Activated naive CD8-positive, alpha-beta T cell treated with anti-CD3 and anti-CD28 coated beads, Interleukin-2, amount 10 ng/mL, durations not matched to agents 7 days and 5 days (primary cell): ENCODE measurements at places on chromosomes 16 and 17. TPM values are rescaled to one million over a fixed set of nuclear protein-coding genes. Genes with fewer than 3 reads are reported as not detected.

DNA sequence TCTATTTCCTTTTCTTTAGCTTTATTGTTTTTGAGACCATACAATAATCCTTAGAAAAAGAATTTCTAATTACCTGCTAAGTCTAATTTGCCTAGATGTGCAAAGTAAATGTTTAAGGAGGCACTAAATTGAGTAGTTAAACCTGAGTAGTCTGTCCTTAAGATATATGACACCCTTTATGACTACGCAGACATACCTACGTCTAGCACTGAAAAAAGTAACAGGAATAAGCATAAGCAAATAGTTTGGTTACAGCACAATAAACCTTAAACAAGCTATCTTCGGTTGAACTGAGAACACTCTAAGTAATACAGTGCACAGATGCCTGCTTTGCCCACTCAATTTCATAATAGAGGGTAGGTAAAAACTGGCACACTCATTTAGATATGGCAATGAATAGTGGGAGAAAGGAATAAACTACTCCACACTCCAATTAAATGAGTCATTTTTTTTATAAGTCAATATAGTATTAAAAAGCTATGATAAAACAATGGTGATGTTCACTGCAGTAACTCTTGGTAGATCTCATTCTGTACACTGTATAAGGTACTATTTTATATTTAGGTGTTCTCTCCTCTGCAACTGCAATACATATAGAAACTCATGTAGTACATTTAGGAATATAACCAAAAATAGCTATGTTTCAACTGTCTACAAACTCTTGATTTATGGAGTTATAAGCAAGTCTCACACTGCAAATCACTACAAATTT, 19.7 kb upstream of the INTS2 start:
- DNase-seq = no peak

DNA sequence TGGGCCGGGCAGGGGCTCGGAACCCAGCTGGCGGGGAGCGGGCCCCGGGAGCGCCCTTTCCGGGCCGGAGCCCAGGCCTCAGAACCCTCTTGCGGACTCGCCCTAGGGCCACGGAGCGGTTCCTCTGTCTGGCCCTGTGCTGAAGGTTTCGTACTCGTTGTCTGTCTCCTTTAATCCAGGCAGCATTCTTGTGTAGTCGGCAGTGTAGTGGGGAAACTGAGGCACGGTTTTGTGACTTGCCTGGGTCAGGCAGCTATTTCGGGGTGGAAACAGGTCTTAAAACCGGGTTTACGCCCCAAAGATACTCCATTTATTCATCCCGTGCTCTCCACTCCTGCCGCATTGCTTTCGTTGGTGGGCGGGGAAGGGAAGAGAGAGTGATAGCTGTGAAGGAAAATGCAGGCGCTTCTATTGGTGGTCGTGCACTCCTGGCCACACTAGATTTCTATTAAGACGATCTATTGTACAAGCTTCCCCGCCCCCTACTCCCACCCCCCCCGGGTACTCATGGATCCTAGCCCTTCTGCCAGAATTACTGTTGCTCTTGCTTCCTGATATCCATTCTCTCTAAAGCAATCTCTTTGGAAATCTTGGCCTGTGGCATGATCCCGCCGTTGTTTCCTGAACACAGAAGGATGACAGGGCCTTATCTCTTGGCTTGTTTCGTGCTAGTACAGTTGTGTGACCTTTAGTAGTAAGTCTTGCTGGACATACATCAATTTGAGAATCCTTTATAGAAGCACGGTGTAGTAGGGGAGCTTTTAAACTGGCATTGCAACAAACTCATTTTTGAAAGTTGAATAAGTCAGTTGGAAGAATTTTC, 751 bp downstream of the DCAF7 start:
- no peak for DNase-seq

GRCh38 chr16:88481851-88482250, 28.8 kb downstream of the ZFPM1 start:
- no peak for DNase-seq

DNA sequence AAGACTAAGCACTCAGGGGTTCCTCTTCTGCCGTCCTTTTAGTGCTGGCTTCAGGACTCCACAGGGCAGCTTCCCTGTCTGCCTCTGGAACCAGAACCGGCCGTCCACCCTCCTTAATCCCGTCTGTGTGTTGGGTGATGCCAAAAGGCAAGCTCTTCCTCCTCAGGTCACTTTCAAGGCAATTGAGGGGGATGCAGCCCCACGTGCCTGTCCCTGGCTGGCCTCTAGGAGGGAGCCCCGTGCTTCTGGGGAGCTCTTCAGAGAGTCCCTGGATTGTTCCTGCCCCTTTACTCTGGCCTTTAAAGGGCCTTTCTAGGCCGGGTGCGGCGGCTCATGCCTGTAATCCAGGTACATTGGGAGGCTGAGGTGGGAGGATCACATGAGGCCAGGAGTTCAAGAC, 77.1 kb downstream of the CRISPLD2 start:
- no peak for DNase-seq

NEUROD2 gene
- not detected for total RNA-seq
